NCI-H1417 treated with DMSO at 0.1 percent for 48 hours (cell line): ENCODE measurements at places on chromosomes 4 and X.

- DNase-seq, result no peak
These were observed 2.1 kb downstream of the RGN start for GRCh38 chrX:47080215-47080914.

DNA sequence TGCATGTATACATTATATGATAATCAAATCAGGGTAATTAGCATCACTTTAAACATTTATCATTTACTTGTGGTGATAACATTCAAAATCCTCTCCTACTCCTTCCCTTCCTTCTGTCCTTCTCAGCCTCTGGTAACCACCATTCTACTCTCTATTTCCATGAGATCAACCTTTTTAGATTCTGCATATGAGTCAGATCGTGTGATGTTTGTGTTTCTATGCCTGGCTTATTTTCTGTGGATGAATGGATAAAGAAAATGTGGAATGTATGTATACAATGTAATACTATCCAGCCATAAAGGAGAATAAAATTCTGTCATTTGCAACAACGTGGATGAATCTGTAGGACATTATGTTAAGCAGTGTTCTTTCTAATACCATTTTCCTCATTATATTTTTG is 123.9 kb downstream of the NAA11 start:
- no peak for DNase-seq

- DNase-seq, result no peak
These were observed 226.0 kb upstream of the MAB21L2 start for GRCh38 chr4:150355858-150356455.

DNA sequence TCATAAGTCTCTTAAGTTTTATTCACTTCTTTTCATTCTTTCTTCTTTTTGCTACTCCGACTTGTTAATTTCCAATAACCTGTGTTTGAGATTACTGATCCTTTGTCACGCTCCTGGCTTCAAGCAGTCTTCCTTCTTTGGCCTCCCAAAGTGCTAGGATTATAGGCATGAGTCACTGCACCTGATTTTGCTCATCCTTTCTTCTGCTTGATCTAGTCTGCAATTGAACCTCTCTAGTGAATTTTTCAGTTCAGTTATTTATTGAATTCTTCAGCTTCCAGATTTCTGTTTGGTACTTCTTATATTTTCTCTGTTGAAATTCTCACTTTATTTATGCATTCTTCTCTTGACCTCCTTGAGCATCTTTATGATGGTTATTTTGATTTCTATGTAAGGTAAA is 38.6 kb upstream of the SYTL5 start:
- no peak for DNase-seq

DNA sequence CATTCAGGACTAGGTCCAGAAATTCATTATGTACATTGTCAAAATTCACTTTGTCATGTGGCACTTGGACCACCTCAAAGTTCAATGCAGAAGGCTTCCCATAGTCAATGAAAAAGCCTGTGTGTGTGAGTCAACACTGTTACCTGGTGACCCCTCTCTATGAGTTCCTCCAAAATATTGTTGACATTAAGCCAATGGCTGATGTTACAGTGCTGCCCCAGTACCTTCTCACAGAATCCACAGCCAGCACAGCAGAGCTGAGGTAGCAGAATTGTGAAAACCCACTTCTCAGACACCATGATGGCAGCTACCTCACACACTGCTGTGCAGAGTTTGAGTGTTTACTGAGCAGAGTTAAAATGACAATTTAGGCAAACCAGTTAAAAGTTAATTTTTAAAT is 22.4 kb upstream of the UGT2B4 start:
- DNase-seq, result no peak

GRCh38 chrX:21683941-21684340 is 25.8 kb upstream of the KLHL34 start:
- no peak for DNase-seq
